ENCODE measurements at places on chromosomes 6 and 20.

DNA sequence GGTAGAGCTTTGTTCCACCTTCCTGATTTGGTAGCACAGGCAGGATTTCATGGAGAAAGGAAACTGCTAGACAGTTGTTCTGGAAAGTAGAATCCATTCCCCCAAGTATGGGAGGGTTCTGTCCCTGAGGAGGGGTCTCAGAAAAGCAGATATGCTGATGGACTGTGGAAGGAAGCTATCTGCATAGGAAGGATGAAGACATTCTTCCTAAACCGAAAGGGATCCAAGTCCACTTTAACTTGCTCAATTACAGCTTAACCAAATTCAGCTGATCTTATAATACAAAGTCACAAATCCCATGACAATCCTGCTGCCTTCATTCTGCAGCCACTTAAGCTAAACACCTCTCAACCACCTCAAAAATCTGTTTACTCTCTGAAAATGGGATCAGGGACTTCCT lies 2.6 kb downstream of the MAN1A1 start:
- DNase-seq: no peak

- DNase-seq: no peak
Observed at GRCh38 chr6:24574809-24575208, 71.2 kb downstream of the KIAA0319 start.

GRCh38 chr20:50395251-50395729 lies 114.9 kb upstream of the PTPN1 start:
- DNase-seq: no peak

DNA sequence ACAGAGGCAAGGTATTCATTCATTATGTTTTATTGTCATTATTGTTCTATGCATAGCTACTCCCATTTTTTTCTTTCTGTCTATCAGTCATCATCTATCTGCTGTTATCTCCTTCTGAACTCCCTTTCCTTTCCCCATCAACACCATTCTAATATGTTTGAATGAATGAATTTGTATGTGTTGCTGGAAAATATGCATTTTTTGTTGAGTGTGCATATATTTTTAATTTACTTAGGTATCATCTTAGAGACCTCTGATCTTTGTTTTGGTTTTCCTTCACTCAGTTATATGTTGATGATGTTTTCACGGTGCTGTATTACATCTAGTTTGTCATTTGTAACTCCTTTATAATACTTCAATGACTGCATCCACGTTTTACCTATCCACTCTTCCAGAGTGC lies 12.1 kb upstream of the PRL start:
- DNase-seq: no peak

DNA sequence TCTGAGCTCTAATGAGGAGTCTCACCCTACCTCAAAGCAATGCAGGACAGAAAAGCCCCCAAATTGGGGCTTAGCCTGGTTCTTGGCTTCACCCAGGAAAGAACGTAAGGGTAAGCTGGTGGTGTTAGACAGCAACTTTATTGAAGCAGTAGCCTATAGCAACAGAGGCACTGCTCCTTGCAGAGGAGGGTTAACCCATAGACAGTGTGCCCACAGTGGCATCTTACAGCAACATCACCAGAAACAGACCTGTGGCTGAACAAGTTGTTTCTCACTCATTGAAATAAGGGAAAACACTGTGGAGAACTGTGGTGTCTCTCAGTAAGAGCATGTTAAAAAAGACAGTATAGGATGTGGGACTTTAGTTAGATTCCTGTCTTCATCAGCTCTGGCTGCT lies 80.4 kb upstream of the SPTLC3 start:
- DNase-seq: no peak

- no peak for DNase-seq
Observed at GRCh38 chr20:41030531-41031242, 2.1 kb downstream of the TOP1 start.

- no peak for DNase-seq
Observed at GRCh38 chr6:3260296-3260695, 1.5 kb downstream of the PSMG4 start.

- DNase-seq: no peak
Observed at GRCh38 chr6:70281923-70282311, 21.0 kb downstream of the COL9A1 start.

GRCh38 chr20:36353740-36354139 lies 47.6 kb downstream of the DLGAP4 start:
- DNase-seq: no peak

DNA sequence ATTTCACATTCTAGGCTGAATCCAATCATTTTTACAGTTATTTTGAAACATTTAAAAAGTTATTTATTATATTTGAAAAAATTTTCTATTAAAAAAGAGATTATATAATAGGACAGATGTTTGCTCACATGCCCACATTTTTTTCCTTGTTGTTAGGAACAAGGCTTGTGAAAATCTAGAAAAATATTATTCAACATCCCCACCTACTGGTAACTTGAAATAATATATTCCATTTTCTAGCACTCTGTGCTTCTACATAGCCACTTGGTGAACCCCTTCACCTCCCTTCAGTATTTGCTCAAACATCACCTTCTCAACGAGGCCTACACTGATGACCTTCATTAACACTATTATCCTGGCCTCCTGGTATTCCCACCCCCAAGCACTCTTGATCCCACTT lies 18.3 kb upstream of the GPRC6A start:
- peak; percentile 97 for DNase-seq

- DNase-seq: peak; percentile 64
Observed at GRCh38 chr6:43308101-43308989, at the start of gene CRIP3. Gene CRIP3, minus strand, starts transcription at chr6:43308826. Its CDS starts 34 bp downstream, at chr6:43308792.

DNA sequence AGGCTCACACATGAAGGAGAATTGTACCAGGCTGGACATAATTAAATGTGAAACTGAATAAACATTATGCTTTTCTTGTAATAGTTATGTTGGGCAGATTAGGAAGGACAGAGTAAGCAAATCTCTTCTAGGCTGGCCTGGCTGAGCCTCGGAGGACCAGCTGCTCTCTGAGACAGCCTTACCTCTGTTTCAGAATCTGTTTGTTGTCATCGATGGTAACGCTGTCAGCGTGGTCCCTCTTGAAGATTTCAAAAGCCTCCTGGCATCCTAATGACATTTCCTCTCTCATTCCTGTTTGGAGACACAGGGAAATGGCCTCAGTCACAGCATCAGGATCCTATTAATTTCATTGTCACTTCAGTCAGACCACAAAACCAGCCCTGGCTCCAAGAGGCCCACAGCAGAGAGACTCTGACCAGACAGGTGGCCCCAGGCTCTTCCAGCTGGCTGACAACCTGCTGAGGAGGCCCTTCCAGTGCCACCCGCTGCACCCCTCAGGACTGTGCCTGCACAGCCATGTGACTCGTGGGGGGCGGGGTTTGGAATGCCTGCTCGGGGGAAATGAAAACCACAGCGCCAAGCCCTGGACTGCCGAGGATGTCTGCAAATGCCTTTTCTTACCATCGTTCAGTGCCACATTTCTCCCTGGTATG lies 108.5 kb upstream of the KCNK16 start:
- DNase-seq: peak; percentile 84

GRCh38 chr20:47749339-47749738 lies 35.9 kb downstream of the SULF2 start:
- DNase-seq: peak; percentile 66

DNA sequence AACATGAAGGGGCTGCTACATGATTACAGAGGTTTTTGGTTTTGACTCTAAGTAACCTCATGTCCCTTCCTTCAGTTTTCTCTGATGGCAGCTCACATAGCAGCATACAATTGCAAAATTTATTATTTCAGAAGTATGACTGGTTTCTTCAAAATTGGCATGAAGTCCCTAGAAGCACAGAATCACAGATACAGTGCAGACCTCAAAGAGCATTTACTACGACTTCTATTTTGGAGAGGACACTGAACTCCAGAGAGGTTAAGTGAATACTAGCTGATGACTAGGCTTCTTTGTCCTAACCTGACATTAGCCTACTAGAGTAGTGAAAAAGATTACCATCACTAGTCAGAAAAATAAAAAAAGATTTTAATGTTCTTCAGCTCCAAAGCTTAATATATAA lies 664.3 kb downstream of the RFPL4B start:
- DNase-seq: no peak

DNA sequence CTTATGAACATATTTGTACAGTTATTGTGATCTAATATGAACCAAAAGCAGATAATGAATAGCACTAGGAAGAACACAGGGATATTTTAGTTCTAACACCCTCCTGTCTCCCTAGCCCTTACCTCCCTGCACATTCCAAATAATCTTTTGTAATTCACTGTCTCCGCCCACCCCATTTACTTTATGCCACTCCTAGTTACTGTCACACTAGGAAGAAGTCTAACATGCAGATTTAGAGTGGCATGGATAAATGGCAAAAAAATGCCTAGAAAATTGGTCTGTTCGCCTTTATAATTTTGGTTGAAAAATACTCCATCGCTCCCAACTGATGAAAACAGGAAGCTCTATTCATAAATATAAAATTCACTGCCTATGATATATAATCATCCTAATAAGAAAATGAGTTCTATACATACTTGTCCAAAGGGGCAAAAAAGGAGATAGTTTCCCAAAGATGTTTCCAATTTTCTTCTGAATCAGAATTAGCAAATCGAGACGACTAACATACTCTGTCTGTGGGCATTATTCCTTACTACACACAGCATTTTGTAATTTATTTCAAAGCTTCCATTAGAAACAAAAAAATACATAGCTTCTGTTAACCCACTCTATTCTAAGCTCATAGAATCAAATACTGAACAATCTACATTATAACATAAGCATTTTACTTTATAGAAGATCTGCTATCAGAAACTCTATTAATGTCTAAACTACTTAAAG lies 1.3 kb upstream of the RUNX2 start:
- DNase-seq: no peak

- no peak for DNase-seq
Observed at GRCh38 chr6:6694368-6694780, 105.9 kb downstream of the LY86 start.

DNA sequence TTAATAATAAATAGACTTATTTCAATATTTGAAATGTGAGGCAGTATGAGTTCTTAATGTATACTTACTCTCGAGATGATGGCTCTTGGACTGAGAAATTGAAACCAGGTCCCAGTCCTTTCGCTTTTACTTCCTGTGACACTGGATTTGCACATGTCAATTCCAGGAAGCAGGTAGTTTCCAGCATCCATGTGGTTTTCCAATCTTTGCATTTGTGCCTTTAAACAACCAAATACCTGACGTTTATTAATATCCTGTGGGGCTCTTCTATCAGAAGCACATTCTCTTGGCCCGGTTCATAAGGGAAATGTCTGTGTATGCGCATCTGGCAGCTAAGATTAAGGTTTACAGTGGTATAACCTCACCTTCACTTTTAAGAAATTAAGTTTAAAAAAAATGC lies 13.1 kb downstream of the UTRN start:
- DNase-seq: no peak

- DNase-seq: no peak
Observed at GRCh38 chr6:24009319-24009718, 116.7 kb upstream of the NRSN1 start.

- DNase-seq: no peak
Observed at GRCh38 chr20:49433333-49433732, 49.1 kb downstream of the KCNB1 start.
